Naive thymus-derived CD8-positive, alpha-beta T cell (primary cell): ENCODE measurements at places on chromosomes 2 and 18. TPM values are rescaled to one million over a fixed set of nuclear protein-coding genes. Genes with fewer than 3 reads are reported as not detected.

DNA sequence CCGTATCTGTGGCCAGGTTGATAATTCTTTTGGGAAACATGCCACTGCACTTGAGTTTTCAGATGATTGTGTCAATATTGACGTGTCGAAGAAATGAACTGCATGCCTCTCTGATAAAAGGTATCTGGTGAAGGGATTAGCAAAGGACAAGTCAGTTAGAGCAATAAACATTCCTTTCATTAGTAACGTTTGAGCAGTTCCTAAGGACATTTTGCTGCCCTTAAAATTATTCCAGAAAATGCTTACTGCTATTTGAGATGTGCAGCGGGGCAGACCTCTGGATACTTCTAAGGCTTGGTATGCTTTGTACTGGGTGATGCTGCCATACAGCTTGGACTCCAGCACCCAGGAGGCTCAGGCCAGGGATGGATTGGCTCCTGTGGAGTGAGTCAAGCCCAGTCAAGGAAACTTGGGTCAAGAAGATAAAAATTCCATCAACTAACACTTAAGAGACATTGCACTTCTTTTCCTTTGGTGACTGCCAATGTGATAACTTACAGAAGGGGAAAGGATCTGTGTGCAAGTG lies 166.7 kb downstream of the FHOD3 start:
- no peak for DNase-seq

Gene SCG2
- total RNA-seq: not detected

DNA sequence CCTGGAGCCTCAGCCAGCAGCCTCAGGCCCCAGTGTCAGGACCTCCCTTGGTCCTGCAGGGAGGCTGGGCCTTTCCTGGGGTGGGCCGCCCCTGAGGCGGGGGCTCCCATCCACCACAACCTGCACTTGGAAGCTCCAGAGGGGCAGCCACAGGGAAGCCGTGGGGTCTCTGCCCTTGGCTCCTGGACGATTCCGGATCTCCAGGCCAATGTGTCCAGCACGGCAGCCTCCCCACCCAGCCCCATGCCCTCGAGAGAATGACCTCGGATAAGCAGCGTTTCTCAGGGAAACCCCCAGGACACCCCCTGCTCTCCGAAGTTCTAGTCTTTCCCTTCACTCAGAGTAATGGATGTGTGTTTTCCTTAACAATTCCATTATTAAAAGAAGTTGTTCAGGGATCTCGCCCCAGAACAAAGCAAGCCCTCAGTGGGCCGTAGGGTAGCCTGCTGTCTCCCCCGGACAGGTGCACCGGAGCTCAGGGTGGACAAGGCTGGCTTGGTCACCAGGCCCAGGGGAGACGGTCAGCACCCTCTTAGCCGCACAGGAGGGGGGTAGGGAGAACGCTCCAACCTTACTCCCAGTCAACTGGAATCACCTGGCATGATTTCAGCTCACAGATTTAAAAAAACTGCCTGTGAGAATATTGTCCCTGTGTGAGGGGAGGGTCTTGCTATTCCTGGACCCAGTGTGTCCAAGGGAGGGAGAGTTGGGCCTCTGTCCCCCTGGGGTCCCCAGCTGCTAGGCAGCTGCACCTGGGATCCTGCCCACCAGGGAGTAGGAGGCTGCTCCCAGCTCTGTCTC lies 72.2 kb upstream of the OTOS start:
- no peak for DNase-seq

Gene ATP6V1B1
- not detected for total RNA-seq

DNA sequence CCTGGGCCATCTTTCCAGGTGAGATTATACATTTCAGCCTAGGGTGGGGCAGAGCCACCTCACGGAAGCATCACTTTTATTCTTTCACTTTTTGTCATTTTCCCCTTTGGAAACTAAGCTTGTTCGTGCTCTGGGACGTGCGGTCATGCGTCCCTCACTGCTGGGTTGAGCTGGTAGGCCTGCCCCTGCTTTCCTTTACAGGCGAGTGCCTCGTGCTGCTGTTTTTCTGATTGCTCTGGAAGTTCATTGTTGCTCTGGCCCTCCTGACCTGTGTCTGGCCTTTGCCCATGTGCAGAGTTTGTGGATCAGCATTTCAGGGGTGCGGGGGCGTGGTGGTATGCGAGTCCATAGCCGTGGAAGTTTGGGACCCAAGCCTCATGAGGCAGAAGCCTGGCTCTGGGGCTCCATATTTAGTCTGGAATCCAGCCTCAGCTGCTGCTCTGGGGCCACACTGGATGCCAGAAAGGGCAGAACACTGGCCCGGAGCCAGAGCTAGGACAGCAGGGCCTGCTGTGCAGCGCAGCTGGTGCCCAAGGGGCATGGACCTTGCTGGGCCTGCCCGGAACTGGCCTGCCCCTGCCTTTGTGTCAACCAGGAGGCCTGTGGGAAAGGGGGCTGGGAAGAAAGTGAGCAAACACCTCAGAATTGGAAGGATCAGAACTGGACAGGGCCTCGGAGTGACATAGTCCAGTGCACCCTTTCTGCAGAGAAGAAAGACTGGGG lies 51.1 kb downstream of the CTIF start:
- DNase-seq: no peak

Gene IER3IP1
- 8.1 TPM for total RNA-seq

- DNase-seq: no peak
Measured at GRCh38 chr2:213086571-213086970, 64.8 kb downstream of the IKZF2 start.

DNA sequence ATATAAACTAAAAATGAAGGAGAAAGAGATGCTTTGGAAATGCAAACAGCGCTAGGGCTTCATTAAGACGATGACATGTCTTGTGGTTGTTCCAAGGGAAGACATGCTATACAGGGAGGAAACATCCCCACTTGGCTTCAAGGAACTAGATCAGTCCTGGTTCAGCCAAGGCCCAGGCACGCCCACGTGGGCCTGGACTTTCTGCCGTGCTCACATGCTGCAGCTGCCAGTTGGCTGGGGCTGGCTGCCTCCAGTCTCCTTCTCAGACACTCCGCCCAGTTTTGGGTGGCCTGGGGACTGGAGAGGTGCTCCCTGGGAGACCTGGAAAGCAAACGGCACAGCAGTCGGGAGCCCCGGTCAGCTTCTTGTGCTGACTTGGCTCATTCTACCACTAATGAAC lies 109.6 kb downstream of the GLI2 start:
- no peak for DNase-seq

DNA sequence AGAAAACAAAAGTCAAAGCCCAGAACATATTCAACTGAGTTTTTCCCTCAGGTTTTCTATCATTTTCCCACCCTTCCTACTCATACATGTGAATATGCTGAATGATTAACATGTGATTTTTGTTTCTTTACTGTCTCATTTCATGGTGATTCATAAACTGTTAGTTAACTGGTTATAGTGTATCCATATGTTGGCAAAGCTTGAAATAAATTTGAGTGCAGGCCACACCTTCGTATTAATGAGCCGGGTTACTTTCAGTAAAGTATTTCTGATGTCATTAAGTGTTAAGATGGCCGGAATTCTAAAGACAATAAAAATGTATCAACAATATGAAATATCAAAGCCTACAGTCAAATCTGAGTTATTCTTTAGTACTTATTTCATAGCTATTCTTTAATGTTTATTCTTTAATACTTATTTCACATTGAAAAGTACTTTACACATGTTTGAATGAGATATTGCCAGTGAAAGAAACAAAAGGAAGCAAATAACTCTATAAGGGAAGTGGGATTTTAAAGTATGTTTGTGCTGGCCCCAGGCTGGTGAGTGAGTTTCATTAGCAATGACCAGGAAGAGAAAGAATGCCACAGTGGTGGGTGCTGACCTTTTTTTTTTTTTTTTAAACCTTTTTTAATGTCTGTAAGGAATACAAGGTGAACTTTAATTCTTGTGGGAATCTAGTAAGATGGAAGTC lies 178.6 kb downstream of the NEDD4L start:
- no peak for DNase-seq

Gene LHCGR
- total RNA-seq: not detected

Gene C1GALT1C1L
- 0.31 TPM for total RNA-seq

GRCh38 chr2:145185696-145186095 lies 665.8 kb upstream of the ZEB2 start:
- no peak for DNase-seq

Gene XDH
- not detected for total RNA-seq

GRCh38 chr2:150572961-150573395 lies 85.5 kb upstream of the RND3 start:
- DNase-seq: no peak

Gene GBX2
- not detected for total RNA-seq

Gene ANKRD29
- total RNA-seq: not detected

- no peak for DNase-seq
Measured at GRCh38 chr2:71333619-71334018, 2.0 kb downstream of the ZNF638 start.

GRCh38 chr2:72037261-72037666 lies 110.4 kb downstream of the CYP26B1 start:
- DNase-seq: no peak

Gene RUFY4
- 0.16 TPM for total RNA-seq

- DNase-seq: no peak
Measured at GRCh38 chr2:236341721-236342120, 77.5 kb upstream of the ASB18 start.

DNA sequence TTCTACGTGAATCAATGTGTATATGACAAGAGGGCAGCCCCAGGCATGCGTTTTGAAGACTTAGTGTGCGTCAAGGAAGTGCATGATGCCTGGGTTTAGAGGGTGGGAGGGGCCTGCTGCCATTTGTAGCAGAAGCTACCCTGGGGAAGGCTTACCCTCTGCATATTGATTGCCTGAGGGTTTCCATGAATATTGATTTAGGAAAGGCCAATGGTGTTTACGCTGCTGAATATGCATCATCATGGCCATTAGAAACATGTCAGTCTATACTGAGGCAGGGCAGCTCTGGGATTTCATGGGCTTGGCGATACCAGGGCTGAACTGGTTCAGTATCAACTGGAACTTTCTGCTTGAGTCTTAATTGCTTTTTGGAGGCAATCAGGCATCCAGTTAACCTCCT lies 259.3 kb downstream of the DCDC2C start:
- no peak for DNase-seq

DNA sequence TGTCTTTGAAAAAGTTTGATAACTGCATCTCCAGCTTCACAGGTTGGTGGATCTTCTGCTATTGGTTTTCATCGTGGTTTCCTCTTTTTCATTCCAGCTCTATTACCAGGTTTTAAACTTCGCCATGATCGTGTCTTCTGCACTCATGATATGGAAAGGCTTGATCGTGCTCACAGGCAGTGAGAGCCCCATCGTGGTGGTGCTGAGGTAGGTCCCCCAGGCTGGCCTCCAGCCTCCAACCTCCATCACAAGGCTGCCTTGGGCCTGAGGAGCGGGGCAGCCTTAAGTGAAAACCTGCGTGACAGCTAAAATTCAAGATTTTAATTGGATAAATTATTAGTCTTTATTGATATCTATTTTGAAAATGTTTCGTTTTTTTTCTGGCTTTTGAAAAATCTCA lies 9.7 kb downstream of the SEC11C start:
- no peak for DNase-seq

GRCh38 chr2:95323347-95324155 lies 26.4 kb downstream of the KCNIP3 start:
- DNase-seq: no peak

Gene TEKT4
- not detected for total RNA-seq

- no peak for DNase-seq
Measured at GRCh38 chr2:128660836-128661235, 342.2 kb upstream of the HS6ST1 start.

- DNase-seq: no peak
Measured at GRCh38 chr18:30712383-30712782, 330.2 kb downstream of the DSC3 start.

Gene CABYR
- total RNA-seq: 2.1 TPM

Gene GKN1
- not detected for total RNA-seq

Gene TCF23
- total RNA-seq: not detected

- no peak for DNase-seq
Measured at GRCh38 chr2:224400886-224401632, 848 bp downstream of the FAM124B start.

- no peak for DNase-seq
Measured at GRCh38 chr2:152890736-152891135, 172.3 kb downstream of the ARL6IP6 start.

DNA sequence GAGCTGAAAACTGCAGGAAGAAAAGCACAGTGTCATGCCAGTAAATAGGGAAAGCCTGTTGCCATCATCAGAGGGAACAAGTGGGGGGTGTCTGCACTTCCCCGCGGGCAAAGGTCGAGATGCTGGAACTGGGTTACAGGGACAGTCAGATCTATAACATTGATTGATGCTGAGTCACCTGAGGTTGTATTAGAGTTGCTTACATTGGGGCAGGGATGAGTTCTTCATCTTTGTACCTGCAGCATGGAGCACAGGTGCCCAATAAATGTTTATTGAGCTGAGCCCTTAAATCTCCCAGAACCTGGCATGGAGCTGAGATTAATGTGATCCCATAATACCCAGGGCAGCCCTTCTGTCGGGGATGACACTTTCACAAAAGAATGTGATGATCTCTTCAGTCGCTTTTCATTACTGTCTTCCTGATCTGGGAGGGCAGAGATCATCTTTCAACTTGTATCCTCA lies 5.9 kb upstream of the RNF152 start:
- DNase-seq: no peak

Gene HTRA2
- total RNA-seq: 38.6 TPM
